Keratinocyte (primary cell): ENCODE measurements at places on chromosomes 16 and 17. TPM values are rescaled to one million over a fixed set of nuclear protein-coding genes. Genes with fewer than 3 reads are reported as not detected.

- H3K4me3 ChIP-seq: no peak overlapping the region
- no peak overlapping the region for H3K27ac ChIP-seq
- H3K27me3 ChIP-seq: no peaks in the 10 kb centered on the region
- no peak for DNase-seq
- no peaks in the 10 kb centered on the region for H3K4me1 ChIP-seq
Observed at GRCh38 chr17:44926821-44927525, 11.7 kb upstream of the GFAP start.

DNA sequence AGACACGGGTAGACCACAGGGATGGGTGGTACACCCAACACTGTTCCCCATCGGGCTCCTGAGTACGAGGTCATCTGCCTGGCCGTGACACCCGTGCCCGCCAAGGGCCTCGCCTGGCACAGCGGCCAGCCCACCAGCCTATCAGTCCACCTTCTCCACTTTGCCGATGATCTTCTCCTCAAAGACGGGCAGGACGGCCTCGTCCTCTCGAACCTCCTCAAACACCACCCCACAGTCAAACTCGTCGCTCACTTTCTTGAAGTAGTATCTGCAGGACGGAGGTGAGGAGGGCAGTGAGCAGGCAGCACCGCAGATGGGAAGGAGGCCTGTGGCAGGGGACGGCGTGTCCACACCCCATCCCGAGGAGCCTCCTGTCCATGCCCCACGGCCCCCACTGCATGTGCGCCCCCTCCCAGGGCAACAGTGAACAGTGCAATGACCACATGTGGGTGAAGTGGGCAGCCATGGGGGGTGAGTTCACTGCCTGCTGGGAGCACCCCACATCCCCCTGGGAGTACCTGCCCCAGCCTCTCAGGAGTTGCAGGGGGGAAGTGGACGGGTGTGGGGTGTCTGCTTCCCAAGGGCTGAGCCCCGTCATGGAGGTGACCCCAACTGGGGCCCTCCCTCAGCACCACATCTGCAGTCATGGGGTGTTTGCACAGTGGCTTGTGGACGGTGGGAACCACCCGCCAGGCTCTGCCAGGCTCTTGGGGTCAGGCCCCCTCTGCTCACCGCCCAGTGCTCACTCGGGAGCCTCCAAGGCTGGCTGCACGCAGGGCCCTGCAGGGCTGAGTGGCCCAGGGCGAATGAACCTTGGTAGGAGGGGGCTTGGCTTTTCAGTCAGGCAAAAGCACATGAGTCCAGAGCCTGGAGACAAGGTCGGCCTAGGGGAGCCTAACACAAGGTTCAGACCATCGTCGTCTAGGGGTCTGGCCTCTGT lies 5.3 kb downstream of the PDIA2 start:
- peaks cover 30% of the 10 kb centered on the region for H3K36me3 ChIP-seq
- H3K4me1 ChIP-seq: no peaks in the 10 kb centered on the region
- H3K27ac ChIP-seq: no peak overlapping the region
- no peak for DNase-seq

- no peak overlapping the region for H3K27ac ChIP-seq
- no peaks in the 10 kb centered on the region for H3K4me1 ChIP-seq
- H3K36me3 ChIP-seq: no peaks in the 10 kb centered on the region
- no peak for DNase-seq
- H3K4me3 ChIP-seq: no peak overlapping the region
Observed at GRCh38 chr17:290626-291025, 62.0 kb downstream of the RPH3AL start.

Gene SPEM3
- not detected in 3 replicates for polyA plus RNA-seq

GRCh38 chr16:71364133-71364681 lies 5.7 kb downstream of the CALB2 start:
- H3K27ac ChIP-seq: no peak overlapping the region
- H3K27me3 ChIP-seq: peaks cover 2% of the 10 kb centered on the region
- H3K36me3 ChIP-seq: no peaks in the 10 kb centered on the region
- DNase-seq: no peak

Gene PERCC1
- polyA plus RNA-seq: not detected in 3 replicates

Gene EMC6
- polyA plus RNA-seq: 35.4 to 47.4 TPM (median 36.6 TPM) in 3 replicates

- no peak overlapping the region for H3K27ac ChIP-seq
- no peak for DNase-seq
- H3K4me3 ChIP-seq: no peak overlapping the region
- H3K4me1 ChIP-seq: peaks cover 2% of the 10 kb centered on the region
Observed at GRCh38 chr17:39548494-39549225, 59.1 kb downstream of the NEUROD2 start.

DNA sequence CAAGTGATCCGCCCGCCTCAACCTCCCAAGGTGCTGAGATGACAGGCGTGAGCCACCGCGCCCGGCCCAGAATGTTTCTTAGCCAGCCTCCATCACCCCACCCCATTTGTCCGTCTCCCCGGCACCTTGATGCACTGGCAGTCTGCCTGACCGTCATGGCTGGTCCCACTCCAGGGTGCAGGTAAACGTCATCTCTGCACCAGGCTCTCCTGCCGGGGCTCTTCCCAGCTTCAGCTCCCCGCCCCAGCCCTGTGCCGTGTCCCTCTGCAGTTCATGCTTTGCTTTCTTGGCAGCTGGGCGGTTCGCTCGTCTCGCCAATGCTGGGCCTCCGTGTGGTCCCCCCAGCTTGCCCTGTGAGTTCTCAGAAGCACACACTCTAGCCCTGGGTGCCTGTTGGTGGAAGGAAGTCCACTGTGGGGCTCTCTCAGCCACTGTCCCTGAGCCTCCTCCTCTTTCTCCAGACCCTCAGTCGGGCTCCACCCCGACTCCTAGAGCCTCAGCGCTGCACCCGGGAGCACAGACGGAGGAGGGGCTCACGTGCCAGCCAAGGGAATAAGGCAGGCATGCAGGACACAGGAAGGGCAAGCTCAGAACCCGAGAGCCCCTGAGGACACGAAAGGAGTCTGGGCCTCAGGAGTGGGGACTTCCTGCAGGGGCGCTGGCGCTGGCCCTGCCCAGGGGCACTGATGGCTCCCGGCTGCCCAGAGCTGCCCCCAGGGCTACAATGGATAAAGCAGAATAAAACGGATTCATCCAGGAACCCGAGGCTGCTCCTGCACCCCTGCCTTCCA lies 12.0 kb downstream of the HS3ST6 start:
- H3K27ac ChIP-seq: no peak overlapping the region
- H3K36me3 ChIP-seq: no peaks in the 10 kb centered on the region
- peaks cover 39% of the 10 kb centered on the region for H3K27me3 ChIP-seq
- peaks cover 4% of the 10 kb centered on the region for H3K4me1 ChIP-seq

Gene TBC1D16
- polyA plus RNA-seq: 8.4 to 8.9 TPM (median 8.6 TPM) in 3 replicates

DNA sequence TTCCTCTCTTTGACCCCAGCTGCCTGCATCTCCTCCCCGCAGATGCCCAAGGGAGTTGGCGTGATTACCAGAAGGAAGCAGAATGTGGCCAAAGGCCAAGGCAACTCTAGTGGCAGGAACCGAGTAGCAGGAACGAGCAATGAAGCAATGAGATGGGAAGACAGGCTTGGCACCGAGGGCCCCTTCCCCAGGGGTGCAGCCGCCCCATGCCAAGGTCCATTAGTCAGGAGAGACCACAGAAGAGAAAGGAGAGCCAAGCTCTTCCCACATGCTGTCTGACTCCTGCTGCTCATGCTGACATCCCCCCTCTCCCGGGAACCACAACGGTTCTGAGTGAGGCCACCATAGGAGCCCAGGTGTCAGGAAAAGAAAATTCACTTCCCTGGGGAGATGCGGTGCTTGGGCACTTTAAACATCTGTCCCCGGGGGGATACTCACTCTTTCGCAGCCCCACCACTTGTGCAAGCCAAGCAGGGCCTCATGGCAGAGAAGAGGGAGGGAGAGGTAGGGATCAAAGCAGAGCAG lies 67.4 kb downstream of the MYO18A start:
- no peaks in the 10 kb centered on the region for H3K27me3 ChIP-seq
- no peak overlapping the region for H3K4me3 ChIP-seq
- H3K27ac ChIP-seq: no peak overlapping the region
- peaks cover 6% of the 10 kb centered on the region for H3K4me1 ChIP-seq

DNA sequence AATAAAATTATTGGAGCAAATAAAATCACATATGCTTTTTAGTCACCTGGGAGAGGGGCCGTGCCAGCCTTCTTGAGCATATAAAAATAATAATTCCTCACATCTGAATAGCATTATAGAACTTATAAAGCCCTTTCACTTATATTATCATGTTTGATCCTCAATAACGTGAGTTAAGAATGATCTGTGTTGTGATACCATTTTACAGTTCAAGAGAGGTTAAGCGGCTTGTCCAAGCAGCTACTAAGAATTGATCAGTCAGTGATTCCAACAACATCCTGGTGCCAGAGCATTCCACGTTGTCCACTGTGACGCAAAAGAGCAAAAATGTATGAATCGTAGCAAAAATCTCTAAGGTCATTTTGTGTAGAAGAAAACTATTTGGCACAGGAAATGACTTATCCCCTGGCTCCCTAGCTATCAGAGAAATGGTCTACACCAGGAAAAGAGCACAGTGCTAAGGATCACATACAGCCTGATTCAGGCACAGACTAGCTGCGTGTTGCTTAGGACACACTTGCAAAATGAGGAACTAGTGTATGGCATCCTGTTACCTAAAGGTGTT lies 33.0 kb downstream of the ANKFN1 start:
- H3K36me3 ChIP-seq: no peaks in the 10 kb centered on the region
- no peak overlapping the region for H3K27ac ChIP-seq
- no peak for DNase-seq

- H3K4me1 ChIP-seq: no peaks in the 10 kb centered on the region
- DNase-seq: no peak
- no peak overlapping the region for H3K4me3 ChIP-seq
- H3K36me3 ChIP-seq: no peaks in the 10 kb centered on the region
Observed at GRCh38 chr17:28160610-28161009, 118.1 kb downstream of the NLK start.

DNA sequence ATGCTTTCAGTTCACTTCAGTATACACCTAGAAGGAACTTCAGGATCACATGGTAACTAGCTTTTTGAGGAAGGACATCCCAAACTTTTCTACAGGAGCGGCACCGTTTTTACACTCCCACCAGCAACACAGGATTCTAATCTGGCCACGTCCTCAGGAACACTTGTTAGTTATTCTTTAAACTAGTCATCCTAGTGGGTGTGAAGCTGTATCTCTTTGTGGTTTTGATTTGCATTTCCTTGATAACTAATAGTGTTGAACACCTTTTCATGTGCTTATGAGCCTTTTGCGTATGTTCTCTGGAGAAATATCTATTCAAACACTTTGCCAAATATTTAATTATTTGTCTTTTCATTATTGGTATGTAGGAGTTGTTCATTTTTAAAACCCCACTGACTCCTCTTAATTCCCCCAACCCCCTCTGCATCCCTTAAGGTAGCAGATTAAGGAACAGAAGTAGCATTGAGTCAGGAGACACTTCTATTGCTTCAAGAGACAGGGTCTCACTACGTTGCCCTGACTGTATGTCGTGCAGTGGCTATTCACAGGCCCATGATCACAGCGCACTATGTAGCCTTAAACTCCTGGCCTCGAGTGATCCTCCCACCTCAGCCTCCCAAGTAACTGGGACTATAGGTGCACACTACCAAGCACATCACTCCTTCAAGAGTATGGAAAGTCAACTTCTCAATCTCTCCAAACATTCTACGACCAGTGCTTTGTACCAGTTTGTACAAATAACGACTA lies 25.4 kb downstream of the YWHAE start:
- DNase-seq: no peak
- no peaks in the 10 kb centered on the region for H3K27me3 ChIP-seq
- H3K27ac ChIP-seq: no peak overlapping the region

DNA sequence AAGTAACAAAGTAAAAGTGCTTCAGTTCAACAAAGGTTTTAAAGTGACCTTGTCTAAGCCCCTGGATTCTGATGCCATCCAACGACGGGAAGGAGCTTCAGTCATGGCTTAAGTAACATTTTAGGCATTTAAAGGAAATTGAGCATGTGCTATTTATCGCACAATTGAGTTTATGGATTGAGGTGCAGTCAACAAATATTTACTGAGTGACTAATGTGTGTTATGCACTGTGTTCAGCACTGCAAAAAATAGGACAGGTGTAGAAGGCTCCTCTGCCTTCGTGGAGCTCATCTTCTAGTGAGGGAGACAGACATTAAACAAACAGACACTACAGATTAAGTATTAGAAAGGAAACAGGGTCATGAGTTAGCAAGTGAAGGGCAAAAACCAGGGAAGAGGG lies 12.5 kb downstream of the TMIGD1 start:
- peaks cover 16% of the 10 kb centered on the region for H3K4me1 ChIP-seq
- peaks cover 30% of the 10 kb centered on the region for H3K27me3 ChIP-seq
- DNase-seq: no peak
- no peaks in the 10 kb centered on the region for H3K36me3 ChIP-seq
- H3K27ac ChIP-seq: no peak overlapping the region
- no peak overlapping the region for H3K4me3 ChIP-seq

Gene ADAM11
- 0.03 to 0.17 TPM (median 0.15 TPM) in 3 replicates for polyA plus RNA-seq

Gene GRAPL
- polyA plus RNA-seq: not detected in 3 replicates

DNA sequence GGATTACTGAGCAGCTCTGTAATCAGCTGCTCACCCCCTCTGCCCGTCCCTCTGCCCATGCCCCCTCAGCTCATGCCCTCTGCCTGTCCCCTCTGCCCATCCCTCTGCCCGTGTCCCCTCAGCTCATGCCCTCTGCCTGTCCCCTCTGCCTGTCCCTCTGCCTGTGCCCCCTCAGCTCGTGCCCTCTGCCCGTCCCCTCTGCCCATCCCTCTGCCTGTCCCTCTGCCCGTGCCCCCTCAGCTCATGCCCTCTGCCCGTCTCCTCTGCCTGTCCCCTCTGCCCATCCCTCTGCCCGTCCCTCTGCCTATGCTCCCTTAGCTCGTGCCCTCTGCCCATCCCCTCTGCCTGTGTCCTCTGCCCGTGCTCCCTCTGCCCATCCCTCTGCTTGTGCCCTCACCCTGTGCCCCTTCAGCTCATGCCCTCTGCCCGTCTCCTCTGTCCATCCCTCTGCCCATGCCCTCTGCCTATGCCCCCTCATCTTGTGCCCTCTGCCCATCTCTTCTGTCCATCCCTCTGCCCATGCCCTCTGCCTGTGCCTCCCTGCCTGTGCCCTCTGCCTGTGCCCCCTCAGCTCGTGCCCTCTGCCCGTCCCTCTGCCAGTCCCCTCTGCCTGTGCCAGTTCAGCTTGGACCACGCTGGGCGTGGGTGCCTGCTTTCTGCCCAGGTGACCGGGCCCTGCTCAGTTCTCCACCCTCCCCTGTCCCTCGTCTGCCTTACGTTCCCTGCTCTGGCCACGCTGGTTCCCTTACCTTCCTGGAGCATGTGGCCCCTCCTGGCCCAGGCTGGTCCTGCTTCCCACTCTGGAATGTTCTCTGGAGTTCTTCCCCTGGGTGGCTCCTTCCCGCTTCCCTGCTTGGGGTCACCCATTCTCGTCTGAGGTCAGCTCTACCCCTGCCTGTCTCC lies 97.6 kb downstream of the NPIPB11 start:
- H3K27ac ChIP-seq: no peak overlapping the region
- no peaks in the 10 kb centered on the region for H3K36me3 ChIP-seq
- no peak for DNase-seq
- no peaks in the 10 kb centered on the region for H3K27me3 ChIP-seq
- no peak overlapping the region for H3K4me3 ChIP-seq
- no peaks in the 10 kb centered on the region for H3K4me1 ChIP-seq

Gene ZSCAN10
- polyA plus RNA-seq: not detected in 3 replicates

Gene PRSS22
- 2.2 to 3.7 TPM (median 3.5 TPM) in 3 replicates for polyA plus RNA-seq
